ENCODE measurements at places on chromosomes 12 and 14.
A peak's percentile ranks its signal among the peaks of the same experiment; 100 is the strongest.

DNA sequence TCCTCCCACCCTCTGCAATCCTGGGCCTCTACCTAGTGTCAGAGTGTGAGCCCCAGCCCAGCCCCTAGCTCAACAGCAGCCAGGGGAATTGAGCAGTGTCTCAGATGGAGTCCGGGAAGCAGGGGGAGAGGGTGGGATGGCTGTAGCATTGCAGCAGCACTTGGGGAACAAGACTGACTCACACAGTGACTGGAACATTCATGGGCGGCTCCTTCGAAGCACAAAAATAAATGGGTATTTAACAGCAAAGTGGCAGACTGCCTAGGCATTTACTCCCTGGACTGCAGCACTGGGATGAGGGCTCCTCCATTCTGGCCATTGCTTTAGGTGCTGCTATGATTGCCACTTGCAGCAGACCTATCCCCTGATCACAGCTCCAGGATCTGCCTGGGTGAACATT, 46.0 kb upstream of the STK38L start:
- no peak for DNase-seq

DNA sequence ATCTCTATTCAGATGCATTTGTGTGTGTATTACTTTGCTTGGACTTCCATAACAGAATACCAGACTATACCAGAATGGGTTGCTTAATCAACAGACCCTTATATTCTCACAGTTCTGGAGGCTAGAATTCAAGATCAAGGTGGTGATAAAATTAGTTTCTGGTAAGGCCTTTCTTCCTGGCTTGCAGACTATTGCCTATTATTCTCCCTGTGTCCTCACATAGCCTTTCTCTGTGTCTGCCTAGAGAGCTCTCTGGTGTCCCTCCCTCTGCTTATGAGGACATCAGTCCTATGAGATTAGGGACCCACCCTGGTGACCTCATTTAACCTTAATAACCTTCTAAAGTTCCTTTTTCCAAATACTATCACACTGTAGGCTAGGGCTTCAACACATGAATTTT, 106.0 kb downstream of the FAR2 start:
- no peak for DNase-seq

GRCh38 chr12:69789351-69789750, 35.7 kb upstream of the MYRFL start:
- DNase-seq: no peak

DNA sequence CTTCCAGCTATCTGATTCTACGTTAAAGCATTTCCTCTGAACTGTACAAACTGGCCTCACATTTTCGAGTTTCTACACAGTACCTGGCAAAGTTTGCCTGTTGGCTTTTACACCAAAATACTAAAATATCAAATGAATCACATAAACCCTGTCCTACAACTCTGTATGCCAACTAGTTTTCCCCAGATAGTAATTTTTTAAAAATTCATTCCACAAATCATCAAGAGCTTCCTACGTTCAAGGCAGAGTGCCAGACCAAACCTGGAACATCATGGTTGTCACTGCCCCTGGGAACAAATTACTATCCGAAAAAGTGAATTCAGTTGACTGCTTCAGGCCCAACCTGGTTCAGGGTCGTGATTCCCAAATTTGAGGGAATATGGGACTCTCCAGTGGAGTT, 2.1 kb downstream of the TMEM30B start:
- DNase-seq: no peak

GRCh38 chr14:29648045-29648444, 279.6 kb downstream of the PRKD1 start:
- no peak for DNase-seq

DNA sequence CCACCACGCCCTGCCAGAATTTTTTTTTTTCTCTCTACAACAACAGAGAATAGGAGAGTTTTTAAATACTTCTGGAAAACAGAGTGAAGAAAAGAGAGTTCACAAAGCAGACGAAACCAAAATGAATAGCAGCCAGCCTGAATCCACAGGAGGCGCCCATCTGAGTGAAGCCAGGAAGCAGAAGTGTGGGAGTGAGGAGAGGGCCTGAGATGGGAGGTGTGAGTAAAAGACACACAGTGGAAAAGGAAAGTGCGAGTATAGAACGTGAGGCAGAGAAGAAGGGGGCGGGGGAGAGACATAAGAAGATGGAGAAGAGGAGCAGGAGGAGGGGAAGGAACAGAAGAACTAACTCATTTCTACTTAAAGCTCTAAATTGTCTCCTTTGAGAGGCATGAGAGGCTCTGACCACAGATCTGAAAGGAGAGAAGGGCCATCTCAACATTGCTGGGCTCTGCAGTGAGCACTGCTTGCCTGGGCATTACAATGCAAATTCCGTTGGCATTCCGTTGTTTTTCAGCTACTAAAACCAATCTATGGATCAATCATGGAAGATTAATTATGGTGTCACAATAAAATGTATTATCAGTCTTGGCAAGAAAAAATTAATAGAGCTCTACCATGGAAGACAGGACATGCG, 140.1 kb upstream of the CPSF6 start:
- no peak for DNase-seq

GRCh38 chr12:104250366-104251125, 35.0 kb downstream of the TXNRD1 start:
- no peak for DNase-seq

GRCh38 chr12:1639538-1639937, 10.5 kb downstream of the WNT5B start:
- DNase-seq: no peak

GRCh38 chr12:28629691-28630090, 439.4 kb downstream of the CCDC91 start:
- DNase-seq: no peak

- peak; percentile 67 for DNase-seq
Observed at GRCh38 chr12:56193025-56193578, 3.8 kb upstream of the SMARCC2 start.

DNA sequence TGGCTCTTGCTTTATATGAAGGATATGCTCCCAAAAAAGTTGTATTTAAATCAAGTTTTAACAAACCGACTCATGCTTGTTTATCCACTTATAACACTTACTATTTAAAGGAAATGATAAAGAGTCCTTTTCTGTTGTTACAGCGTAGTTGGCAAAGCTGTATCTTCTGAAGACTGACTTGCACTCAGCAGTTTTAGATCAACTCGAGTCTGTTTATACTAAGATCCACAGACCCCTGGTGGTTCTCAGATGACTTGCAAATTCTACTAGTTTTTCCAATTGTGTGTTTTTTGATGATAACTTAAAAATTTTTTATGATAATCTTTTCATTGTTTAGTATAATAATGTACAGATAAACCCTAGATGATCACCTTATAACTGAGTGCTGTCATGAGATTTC, 475.8 kb downstream of the RGS6 start:
- DNase-seq: no peak

DNA sequence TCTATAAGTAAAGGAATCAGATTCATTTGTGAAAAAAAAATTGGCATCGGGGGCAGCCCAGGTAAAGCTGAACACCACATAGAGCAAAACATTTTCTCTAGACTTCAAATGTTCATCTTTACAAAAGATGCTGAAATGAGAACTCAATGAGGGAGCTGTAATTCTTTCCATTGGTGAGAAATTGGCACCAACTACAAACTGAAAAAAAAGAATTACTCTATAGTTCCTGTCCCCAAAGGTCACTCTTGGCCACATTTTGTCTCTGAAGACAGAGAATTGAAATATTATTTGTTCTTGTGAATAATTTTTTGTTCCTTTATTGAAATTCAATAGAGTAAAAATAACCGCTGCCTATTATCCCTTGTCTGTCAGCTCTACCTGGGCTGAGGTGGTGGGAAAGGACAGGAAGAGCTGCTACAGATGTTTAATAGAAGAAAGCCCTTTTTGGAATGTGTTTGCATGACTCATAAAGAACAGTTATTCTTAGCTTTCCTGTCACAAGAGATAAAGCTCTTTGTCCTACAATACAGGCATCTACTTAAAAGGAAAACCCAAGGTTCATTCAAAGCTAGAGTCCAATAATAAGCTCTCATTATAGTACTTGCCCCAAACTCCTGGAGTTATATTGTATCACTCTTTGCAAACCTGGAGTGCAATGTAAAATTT, 380.1 kb upstream of the KITLG start:
- no peak for DNase-seq

DNA sequence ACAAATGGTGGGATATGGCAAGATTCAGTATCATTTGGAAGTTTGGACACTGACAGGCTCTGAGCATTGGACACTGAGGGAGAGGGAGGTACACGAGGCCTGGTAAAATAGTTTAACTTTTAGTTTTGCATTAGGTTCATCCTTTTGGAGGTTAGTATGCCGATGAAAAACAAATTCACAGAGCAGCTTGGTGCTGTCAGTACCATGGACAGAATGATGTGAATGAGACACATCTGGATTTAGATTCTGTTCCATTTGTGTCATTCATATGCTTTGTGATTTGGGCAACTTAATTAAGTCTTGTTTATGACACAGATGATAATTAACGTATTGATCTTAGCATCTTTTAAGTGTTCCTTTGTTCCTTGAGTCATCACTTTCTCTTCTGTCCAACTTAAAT, 33.7 kb downstream of the GPHN start:
- no peak for DNase-seq

GRCh38 chr12:113137861-113138783, 2.6 kb upstream of the RASAL1 start:
- DNase-seq: no peak

DNA sequence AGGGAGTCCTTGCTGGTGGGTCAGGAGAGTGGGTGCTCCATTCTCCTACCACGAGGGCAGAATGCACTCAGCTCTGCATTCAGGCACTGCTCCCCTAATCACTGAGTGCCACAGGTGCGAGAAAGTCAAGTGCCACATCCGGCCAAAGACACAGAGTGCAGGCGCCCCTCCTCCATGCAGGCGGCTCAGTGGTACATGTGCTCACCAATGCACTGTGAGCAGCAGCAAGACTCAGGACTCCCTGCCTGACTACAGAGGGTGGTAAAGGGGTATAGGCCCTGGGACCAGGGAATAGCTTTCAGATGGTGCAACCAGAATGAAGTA, 32.9 kb downstream of the ZFYVE21 start:
- peak; percentile 55 for DNase-seq

- no peak for DNase-seq
Observed at GRCh38 chr12:125310461-125310860, 245.2 kb downstream of the AACS start.
